ENCODE measurements at places on chromosomes 5 and 9.

- H3K36me3 ChIP-seq, result no peaks in the 10 kb centered on the region
- no peak overlapping the region for H3K27ac ChIP-seq
These were observed 382.9 kb downstream of the MAN2A1 start for GRCh38 chr5:110072651-110073050.

- H3K36me3 ChIP-seq, result no peaks in the 10 kb centered on the region
- no peak overlapping the region for H3K4me3 ChIP-seq
- no peak for DNase-seq
- no peaks in the 10 kb centered on the region for H3K27me3 ChIP-seq
- H3K27ac ChIP-seq, result no peak overlapping the region
These were observed 1148.1 kb upstream of the ACO1 start for GRCh38 chr9:31236344-31236743.

DNA sequence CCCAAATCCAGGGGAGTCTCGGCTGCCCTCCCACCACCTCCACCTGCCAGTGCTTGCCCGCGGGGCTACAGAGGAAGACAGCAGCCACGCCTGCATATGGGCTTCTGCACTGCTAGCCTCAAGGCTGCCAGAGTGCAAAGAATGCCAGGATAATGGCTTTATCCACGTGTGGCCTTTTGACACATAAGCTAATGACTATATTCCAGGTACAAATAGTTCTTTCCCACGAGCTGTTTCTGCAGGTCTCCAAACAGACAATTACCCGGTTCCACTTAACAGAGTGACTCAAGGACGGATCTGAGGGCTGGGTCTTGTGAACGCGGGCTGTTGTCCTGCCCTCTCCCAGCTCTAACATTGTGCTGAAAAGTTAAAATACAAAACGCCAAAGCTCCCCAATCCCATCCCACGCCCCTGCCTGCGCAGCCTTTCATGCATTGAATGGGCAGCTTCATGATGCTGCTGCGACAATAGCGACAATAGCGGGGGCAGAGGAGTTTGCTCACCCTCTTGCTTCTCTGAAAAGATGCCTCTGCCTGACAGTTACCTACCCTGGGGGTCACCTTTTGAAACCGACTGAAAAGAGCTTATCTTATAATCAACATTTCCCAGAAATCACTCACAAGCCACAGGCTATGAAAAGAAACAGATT is 39.1 kb upstream of the MSH3 start:
- no peaks in the 10 kb centered on the region for H3K27me3 ChIP-seq
- no peaks in the 10 kb centered on the region for H3K4me1 ChIP-seq
- no peak overlapping the region for H3K4me3 ChIP-seq
- H3K36me3 ChIP-seq, result no peaks in the 10 kb centered on the region

GRCh38 chr5:80926979-80927656 is 33.0 kb upstream of the RASGRF2 start:
- H3K27me3 ChIP-seq, result no peaks in the 10 kb centered on the region
- H3K4me1 ChIP-seq, result no peaks in the 10 kb centered on the region
- DNase-seq, result no peak
- H3K36me3 ChIP-seq, result no peaks in the 10 kb centered on the region
- no peak overlapping the region for H3K27ac ChIP-seq
- no peak overlapping the region for H3K4me3 ChIP-seq

- no peak overlapping the region for H3K4me3 ChIP-seq
- no peak overlapping the region for H3K27ac ChIP-seq
- H3K27me3 ChIP-seq, result no peaks in the 10 kb centered on the region
These were observed 42.0 kb upstream of the ENTREP1 start for GRCh38 chr9:69283003-69283402.

DNA sequence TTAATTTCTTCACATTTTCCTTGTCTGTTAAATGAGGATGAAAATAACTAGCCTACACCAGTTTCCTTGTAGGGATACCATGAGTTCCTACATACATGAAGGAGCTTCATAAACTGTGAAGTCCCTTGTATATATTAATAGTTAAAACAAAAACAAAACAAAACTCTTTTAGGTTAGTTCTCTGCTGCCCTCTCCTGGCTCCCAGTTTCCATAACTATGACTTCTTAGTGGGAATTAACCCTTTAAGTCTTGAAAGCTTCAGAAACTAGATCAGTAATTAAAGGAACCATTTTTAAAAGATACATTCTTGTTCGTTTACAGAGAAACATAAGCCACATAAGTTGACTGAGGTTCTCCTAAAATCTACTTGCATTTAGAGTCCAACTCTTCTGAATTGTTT is 500.0 kb upstream of the C9orf72 start:
- no peak for DNase-seq
- H3K36me3 ChIP-seq, result no peaks in the 10 kb centered on the region
- H3K4me3 ChIP-seq, result no peak overlapping the region

DNA sequence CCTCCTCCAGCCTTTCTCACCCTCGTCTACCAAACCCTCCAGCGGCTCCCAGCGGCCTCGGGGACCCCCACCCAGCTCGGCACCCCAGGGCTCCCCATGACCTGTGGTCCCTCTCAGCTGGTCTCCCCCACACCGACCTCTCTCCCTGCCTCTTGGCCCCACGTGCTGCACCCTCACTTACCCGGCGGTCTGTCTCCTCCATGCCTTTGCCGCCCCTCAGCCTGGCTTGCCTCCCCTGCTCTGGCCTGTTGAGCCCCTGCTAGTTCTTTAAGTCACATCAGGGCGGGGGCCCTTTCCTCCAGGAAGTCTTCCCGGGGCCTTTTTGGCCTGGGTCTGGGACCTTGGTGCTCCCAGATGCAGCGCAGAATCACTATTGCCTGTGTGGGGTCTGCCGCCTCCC is 81.5 kb downstream of the LMX1B start:
- no peaks in the 10 kb centered on the region for H3K4me1 ChIP-seq
- H3K36me3 ChIP-seq, result no peaks in the 10 kb centered on the region
- no peak overlapping the region for H3K4me3 ChIP-seq

DNA sequence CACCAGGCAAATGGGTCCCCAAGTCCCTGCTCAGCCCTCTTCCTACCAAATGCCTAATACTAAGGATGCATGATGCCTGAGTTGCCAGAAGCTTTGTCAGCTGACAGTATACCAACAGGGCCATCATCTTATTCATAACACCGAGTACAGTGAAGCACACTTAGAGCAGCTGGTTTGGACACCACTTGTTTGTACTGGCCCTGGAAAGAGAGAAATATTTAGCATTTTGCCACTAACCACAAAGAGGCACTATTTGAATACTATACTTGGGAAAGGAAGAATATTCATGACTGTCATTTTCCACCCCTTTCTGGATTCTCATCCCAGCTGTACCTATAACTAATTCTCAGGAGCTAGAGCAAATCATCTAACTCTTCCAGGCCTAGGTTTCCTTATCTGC is 364.4 kb upstream of the KIF2A start:
- no peaks in the 10 kb centered on the region for H3K36me3 ChIP-seq
- no peak overlapping the region for H3K4me3 ChIP-seq
- H3K27me3 ChIP-seq, result no peaks in the 10 kb centered on the region
- no peak for DNase-seq

- H3K4me3 ChIP-seq, result no peak overlapping the region
- no peaks in the 10 kb centered on the region for H3K36me3 ChIP-seq
- H3K27ac ChIP-seq, result no peak overlapping the region
- no peaks in the 10 kb centered on the region for H3K4me1 ChIP-seq
These were observed 110.7 kb upstream of the MAMDC2 start for GRCh38 chr9:69932901-69933300.

DNA sequence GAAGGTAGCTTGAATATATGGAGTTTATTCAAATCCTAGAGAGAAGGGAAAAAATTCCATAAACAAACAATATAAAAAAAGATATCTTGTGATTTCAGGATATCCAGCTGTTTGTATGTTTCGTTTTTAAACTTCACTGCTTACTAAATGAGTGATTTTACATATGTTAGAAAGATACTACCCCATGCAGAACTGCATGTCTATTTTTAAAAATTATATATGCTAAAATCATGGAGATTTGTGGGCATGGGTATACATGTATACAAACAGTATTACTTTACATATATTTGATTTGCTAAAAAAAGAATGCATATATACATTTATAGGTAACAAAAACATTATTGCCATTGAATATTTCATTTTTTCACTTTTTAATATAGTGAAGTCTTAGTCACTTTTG is 178.3 kb downstream of the KDM4C start:
- DNase-seq, result no peak
- no peak overlapping the region for H3K27ac ChIP-seq
- H3K27me3 ChIP-seq, result no peaks in the 10 kb centered on the region
- H3K4me1 ChIP-seq, result peaks cover 29% of the 10 kb centered on the region
- H3K4me3 ChIP-seq, result no peak overlapping the region
- H3K36me3 ChIP-seq, result no peaks in the 10 kb centered on the region

GRCh38 chr9:35397216-35397698 is 92.7 kb upstream of the RUSC2 start:
- no peak overlapping the region for H3K4me3 ChIP-seq
- DNase-seq, result no peak
- H3K36me3 ChIP-seq, result peaks cover 43% of the 10 kb centered on the region
- H3K27me3 ChIP-seq, result no peaks in the 10 kb centered on the region
- no peaks in the 10 kb centered on the region for H3K4me1 ChIP-seq

- no peak overlapping the region for H3K27ac ChIP-seq
- H3K4me1 ChIP-seq, result no peaks in the 10 kb centered on the region
- H3K27me3 ChIP-seq, result no peaks in the 10 kb centered on the region
These were observed 416.8 kb downstream of the TUSC1 start for GRCh38 chr9:25261445-25261844.

DNA sequence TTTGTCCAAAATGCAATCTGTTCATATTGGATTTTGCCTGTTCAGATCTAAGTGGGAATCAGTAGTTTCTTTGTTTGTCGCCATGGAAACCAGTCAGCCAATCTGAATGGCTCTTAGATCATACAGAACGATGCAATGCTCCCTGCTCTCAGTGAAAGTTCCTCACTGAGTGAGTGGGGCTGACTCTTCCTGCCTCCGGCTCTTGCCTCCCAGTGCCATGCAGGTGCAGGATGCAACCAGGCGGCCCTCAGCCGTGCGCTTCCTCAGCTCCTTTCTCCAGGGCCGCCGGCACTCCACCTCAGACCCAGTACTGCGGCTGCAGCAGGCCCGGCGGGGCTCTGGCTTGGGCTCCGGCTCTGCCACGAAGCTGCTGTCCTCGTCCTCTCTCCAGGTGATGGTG is at the start of gene PTPDC1:
TSS of gene PTPDC1 (plus strand) at position 151 of the 400 bp plus-strand sequence. CDS start at position 218, 67 bp downstream.
- H3K4me3 ChIP-seq, result no peak within 1 kb of the TSS
- peaks cover 7% of the 10 kb centered on the region for H3K4me1 ChIP-seq
- no peak for DNase-seq
- H3K27me3 ChIP-seq, result no peaks in the 10 kb centered on the region
- H3K27ac ChIP-seq, result no peak within 1 kb of the TSS

- peaks cover 22% of the 10 kb centered on the region for H3K4me1 ChIP-seq
- no peaks in the 10 kb centered on the region for H3K27me3 ChIP-seq
- H3K4me3 ChIP-seq, result no peak overlapping the region
- no peaks in the 10 kb centered on the region for H3K36me3 ChIP-seq
- H3K27ac ChIP-seq, result no peak overlapping the region
These were observed 1.8 kb upstream of the IARS1 start for GRCh38 chr9:92295240-92295790.

DNA sequence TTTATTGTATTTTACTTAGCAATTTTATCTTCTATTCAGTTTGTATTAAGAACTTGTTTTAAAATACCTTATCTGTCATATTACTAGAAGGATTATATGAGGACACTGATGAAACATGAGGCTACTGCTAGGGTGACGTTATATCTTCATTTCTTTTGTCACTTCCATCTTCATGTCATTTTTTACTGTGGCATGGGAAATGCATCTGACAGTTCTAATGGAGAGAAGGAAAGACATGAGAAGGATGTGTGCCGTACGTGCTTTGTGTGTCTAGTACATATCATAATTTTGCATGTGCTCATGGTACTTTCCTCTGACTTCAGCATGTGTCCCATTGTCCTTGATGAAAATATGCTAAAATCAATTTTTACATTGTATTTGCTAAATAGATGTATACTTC is 258.2 kb downstream of the PTPRD start:
- no peaks in the 10 kb centered on the region for H3K27me3 ChIP-seq
- H3K4me1 ChIP-seq, result no peaks in the 10 kb centered on the region
- H3K4me3 ChIP-seq, result no peak overlapping the region
- DNase-seq, result no peak
- H3K27ac ChIP-seq, result no peak overlapping the region

DNA sequence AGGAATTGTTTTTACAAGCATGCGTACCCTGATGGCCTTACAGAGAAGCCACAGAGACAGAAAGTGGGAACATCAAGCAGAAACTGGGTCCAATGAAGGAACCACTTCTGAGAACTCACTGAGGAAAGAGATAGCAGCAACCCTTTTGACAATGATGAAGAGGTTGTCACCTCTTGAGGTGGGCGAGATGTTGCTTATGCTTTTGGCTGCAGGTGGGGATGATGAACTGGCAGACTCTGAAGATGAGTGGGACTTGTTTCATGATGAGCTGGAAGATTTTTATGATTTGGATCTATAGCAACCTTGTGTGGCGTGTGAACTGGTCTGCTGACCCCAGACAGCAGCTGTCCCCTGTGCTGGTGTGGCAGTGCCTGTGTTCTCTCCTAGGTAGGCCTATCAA is 50.9 kb downstream of the ZNF510 start:
- DNase-seq, result no peak
- H3K36me3 ChIP-seq, result no peaks in the 10 kb centered on the region
- H3K4me1 ChIP-seq, result no peaks in the 10 kb centered on the region
- no peaks in the 10 kb centered on the region for H3K27me3 ChIP-seq

- H3K36me3 ChIP-seq, result no peaks in the 10 kb centered on the region
- H3K4me1 ChIP-seq, result peaks cover 28% of the 10 kb centered on the region
- H3K27me3 ChIP-seq, result no peaks in the 10 kb centered on the region
- H3K4me3 ChIP-seq, result no peak overlapping the region
- DNase-seq, result no peak
These were observed 5.7 kb downstream of the MAPKAP1 start for GRCh38 chr9:125701351-125701750.

- H3K4me3 ChIP-seq, result no peak overlapping the region
- no peaks in the 10 kb centered on the region for H3K27me3 ChIP-seq
- H3K27ac ChIP-seq, result no peak overlapping the region
- DNase-seq, result no peak
- H3K4me1 ChIP-seq, result no peaks in the 10 kb centered on the region
- no peaks in the 10 kb centered on the region for H3K36me3 ChIP-seq
These were observed 1568.5 kb upstream of the WWC1 start for GRCh38 chr5:166722939-166723338.

DNA sequence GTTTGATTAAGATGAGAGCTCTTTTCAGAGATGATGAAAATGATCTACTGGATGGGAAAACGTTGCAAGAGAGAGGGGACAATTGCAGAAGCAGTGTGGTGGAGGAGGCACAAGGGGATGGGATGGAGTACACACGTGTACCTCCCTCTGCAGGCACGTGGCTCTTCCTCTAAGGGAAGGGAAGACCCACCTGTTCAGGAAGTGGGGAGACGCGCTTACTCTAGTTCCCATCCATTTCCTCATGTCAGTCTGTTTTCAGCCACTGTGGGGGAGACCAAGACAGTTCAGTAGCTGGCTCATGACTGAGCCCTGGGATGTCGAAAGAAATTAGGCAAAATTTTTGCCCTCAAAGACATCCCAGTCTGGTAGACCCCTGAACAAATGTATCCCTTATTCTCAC is 619.2 kb upstream of the CLINT1 start:
- H3K4me3 ChIP-seq, result no peak overlapping the region
- H3K36me3 ChIP-seq, result no peaks in the 10 kb centered on the region
- no peaks in the 10 kb centered on the region for H3K27me3 ChIP-seq

Measured in vagina (tissue), 2 donors.